ENCODE measurements at places on chromosomes 2 and 18.

DNA sequence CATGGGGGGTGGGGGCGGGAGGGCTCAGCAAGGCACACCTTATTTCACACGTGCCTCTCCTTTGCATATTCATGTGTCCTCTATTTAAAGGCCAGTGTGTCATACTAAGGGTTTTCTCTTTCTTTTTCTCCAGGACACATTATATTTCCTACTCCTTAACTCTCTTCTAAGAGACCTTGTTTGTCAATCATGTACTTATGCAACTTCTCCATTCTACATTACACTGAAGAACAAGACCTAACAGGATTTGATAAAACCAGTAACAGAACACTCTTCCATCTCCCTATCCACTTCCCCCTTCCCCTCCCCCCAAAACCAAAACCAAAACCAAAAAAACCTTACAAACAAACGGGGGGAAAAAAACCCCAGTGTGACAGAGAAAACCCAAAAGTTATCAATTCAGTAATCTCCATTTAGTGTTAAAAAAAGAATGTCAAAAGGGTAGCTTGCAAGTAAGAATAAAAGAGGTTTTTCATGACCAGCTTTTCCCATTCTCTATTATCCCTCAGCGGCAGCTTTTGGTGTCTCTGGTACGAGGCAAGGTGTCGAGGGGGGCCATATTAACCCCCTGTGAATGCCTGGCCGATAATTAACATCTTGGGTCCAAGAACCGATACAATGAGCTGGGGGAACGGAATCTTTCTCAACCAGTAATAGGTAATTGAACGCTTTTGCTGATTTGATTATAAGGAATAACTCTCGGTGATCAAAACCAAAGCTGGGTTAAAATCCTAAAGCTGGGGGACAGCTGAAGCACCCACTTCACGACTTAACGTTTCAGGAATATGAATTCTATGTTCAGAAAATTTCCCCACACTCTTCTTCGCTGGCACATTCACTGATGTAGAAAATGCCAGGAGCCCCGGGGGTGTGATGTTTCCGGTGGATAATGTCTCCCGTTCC lies 191.0 kb upstream of the TCF4 start:
- DNase-seq = no peak

- no peak for DNase-seq
Measured at GRCh38 chr18:62738639-62739038, 23.3 kb downstream of the PHLPP1 start.

DNA sequence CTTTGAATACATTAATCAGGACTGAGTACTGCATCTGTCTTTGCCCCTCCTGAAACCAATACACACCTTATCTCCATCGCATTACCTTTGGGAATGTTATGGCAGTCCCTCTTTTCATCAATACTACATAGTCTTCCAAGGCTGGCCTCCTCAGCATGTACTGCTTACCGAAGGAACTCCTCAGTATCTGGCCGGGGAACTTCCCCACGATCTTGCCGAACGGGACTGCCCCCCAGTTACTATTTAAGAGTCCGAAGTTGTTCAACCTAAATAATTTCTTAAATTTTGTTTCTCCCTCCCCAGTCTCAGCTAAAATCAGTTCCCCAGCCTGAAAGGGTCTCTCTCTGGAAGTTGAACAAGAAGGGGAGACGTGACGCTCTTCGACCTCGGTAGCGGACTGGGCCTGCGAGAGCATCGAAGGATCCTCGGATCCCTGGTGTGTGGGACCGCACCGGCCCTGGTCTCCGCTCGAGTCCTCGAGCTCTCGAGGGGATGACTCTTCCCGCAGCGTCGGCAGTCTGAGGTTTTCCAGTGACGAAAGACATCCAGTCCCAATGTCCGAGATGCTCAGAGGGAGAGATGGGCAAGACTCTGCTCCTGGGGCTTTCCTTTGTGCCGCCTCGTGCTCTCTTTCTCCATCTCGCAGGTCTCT lies 489 bp downstream of the TRMT61B start:
- peak; percentile 20 for DNase-seq

GRCh38 chr2:155095613-155096012 lies 397.1 kb downstream of the KCNJ3 start:
- no peak for DNase-seq

DNA sequence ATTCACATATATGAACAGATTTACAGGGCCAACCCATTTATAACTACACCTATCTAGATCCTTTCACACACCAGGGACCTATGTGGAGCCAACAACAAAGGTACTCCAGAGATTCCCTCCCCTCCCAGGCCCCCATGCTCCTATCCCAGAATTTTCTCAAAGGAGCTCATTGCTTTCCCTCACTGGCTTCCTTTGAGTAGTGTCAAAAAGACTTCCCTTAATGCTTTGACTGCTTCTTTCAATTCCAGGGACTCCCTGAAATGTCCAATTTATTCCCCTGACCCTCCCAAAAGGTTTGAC lies 46.6 kb downstream of the IKZF2 start:
- no peak for DNase-seq

GRCh38 chr18:12776821-12777471 lies 74.1 kb downstream of the PSMG2 start:
- DNase-seq = no peak

- DNase-seq = no peak
Measured at GRCh38 chr18:12406371-12407111, 1.2 kb upstream of the PRELID3A start.

DNA sequence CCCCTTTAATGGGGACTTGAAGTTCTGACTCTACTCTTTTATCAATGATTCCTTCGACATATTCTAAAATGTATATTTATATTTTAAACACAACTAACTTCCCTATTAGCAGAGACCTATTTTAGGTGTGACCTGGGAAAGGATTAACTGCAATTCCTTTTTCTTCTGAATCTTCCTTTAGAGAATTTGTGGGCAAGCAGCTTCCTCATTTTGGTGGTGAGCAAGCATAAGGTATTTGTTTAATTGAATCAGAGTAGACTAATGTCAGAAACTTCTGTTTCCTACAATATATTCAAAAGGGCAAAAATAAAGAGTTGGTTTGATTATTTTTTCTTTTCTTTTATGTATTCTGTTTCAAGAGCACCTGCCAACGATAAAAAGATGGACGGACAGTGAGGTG lies 237.0 kb downstream of the IKZF2 start:
- DNase-seq = no peak

- no peak for DNase-seq
Measured at GRCh38 chr2:198106621-198107385, 302.4 kb downstream of the PLCL1 start.

GRCh38 chr2:45935791-45936622 lies 284.5 kb downstream of the PRKCE start:
- peak; percentile 100 for DNase-seq

Measured in foreskin fibroblast (primary cell).